D721Med (cell line): ENCODE measurements at places on chromosomes 7 and 10.

DNA sequence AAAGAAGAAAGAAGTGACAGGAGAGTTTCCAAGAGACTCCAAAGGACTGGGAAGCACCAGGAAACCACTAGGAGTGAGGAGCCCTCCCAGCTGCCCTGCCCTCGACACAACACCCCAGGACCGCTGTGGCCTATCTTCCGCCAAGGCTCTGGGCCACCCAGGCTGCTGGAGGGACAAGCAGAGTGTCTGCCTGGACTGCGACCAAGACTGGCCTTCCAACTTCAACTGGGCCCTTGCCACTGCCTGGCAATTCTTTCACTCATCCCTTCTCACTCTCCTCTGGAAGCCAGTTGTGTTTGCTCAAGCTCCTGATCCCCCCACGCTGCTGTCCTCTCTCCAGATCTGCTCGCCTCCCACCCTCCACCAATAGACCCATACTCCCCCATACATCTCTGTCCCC, 10.2 kb downstream of the KIAA1549 start:
- no peak for DNase-seq

GRCh38 chr10:100637785-100638184, 102.0 kb downstream of the HIF1AN start:
- no peak for DNase-seq

GRCh38 chr10:117000580-117000979, 4.4 kb downstream of the SHTN1 start:
- no peak for DNase-seq

GRCh38 chr7:4713183-4713784, 31.2 kb downstream of the FOXK1 start:
- DNase-seq: no peak

DNA sequence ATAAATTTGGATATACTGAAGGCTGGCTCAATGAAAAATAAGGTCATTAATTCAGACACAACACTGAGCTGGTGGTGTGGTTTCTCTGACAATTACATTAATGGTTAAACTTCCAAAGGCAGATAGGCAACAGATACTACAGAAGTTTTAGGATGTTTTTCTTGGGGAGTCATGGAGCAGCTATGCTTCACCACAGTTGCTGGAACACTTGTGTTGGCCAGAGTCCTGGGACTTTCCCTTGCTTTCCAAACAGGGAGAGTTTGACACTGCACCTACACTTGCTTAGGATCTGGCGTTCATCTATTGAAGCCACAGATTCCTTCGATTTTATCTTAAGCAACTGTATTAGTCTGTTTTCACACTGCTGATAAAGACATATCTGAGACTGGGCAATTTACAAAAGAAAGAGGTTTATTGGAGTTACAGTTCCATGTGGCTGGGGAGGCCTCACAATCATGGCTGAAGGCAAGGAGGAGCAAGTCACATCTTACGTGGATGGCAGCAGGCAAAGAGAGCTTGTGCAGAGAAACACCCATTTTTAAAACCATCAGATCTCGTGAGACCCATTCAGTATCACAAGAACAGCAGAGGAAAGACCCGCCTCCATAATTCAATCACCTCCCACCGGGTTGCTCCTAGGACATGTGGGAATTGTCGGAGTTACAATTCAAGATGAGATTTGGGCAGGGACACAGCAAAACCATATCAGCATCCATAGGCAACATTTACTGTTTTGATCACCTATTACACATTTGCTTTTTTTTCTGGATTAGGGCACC, 27.8 kb upstream of the TMEM178B start:
- no peak for DNase-seq
